ENCODE measurements at places on chromosomes 1 and 21.

GRCh38 chr21:36127250-36127904 lies 7.5 kb upstream of the CBR3 start:
- DNase-seq, result no peak

DNA sequence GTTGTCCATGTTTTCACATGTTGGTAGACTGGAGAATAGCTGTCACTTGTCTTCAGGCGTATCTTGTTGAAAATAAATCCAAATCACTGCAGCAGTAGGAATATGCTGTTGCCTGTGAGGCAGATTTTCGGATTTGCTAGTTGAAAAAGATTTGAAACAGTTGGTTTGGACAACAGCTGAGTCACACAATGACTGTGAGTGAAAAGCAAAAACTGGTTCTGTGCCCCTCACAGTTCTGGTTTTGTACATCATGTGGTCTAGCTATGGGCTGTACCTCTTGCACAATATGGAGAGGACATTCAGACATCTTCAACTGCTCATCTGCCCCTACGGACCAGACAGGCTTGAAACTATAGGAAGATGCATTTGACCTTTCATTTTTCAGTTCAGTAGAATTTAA lies 1.8 kb downstream of the ARF1 start:
- no peak for DNase-seq

DNA sequence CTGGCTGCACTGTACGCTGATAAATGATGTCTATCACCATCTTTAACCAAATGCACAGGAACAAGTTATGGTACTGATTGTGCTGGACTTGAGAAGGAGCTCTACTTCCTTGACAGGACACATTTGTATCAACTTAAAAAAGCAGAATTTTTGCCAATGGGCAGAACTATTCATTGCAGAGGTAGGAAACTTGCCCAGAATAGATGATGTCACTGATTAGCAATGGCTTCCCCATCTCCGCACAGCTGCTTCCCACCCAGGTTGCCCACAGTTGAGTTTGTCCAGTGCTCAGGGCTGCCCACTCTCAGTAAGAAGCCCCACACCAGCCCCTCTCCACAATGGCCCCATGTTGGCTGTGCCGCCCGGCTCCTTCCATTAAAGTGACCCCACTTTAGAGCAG lies 33.4 kb downstream of the CAPN2 start:
- DNase-seq, result no peak

GRCh38 chr1:30612536-30613065 lies 110.8 kb downstream of the MATN1 start:
- no peak for DNase-seq

DNA sequence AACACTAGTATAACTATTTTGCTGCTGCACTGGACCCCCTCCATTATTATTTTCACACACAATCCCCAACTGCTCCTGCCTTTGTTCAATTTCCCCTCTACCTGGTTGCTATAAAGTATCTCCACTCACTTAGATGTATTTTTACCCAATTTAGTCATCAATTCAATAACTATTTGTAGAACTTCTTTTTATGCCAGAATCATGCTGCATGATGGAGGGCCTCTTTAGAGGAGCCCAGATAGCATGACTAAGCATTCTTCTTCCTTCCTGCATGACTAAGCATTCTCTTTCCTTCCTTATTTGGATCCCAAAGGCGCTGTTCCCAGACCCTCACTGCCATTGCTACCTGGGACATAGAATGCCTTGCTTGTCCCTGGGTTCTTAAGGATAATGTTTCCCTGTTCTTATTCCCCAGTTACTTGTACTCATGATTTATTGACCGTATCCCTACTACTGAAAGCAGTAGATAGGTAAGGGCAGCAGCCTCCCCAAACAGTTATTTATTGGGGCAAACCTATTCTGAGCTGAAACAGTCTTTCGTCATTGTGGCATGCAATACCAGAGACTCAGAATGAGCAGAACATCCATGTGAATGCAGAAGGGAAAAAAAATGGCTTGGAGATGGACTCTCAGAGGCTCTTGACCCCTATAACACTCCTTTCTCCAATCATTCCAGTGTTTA lies 89.3 kb upstream of the AKT3 start:
- no peak for DNase-seq

GRCh38 chr1:211944733-211945500 lies 90.4 kb downstream of the INTS7 start:
- DNase-seq, result peak; percentile 67

- no peak for DNase-seq
Observed at GRCh38 chr1:36396359-36396758, 1.3 kb downstream of the LSM10 start.

GRCh38 chr1:202007304-202007703 lies 3.1 kb upstream of the ELF3 start:
- DNase-seq, result peak; percentile 59

GRCh38 chr1:153430561-153430960 lies 14.2 kb downstream of the S100A7A start:
- DNase-seq, result no peak

DNA sequence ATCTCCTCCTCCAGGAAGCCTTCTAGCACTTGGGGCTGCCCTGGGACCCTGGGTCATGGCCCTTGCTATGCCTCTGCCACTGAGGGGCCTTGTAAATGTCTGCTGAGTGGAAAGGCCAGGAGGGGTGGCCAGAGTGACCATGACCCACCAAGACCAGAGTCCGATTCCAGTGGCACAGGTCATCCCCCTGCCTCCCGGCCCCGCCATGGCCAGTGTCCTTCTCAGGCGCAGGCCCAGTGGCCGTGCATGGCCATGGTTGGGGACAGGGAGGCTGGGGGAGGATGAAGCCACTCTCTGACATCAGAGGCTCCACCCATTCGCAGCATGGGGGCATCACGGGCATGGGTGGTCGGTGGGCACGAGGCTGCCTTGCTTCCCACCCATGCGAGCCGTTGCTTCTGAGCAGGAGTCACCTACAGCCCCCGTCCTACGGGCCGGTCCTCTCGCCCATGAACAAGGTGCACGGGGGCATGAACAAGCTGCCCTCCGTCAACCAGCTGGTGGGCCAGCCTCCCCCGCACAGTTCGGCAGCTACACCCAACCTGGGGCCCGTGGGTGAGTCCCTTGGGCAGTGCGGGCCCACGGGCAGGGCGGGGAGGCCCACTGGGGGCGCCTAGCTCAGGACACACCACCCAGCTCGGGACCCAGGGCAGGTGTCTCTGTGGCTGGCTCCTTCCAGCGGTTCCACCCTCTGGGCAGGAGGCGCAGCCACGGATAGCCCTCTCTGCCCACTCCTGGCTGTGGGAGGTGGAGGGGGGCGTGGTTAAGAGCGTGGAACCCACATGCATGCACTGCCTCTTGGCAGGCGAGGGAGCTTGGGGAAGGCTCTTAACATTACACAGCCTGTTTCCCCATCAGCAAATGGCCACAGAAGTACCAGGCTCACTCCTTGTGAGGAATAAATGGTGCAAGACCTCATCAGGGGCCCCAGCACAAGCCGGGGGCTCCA lies 22.4 kb upstream of the CCDC27 start:
- DNase-seq, result no peak

GRCh38 chr1:108780937-108781574 lies 34.6 kb downstream of the STXBP3 start:
- no peak for DNase-seq

DNA sequence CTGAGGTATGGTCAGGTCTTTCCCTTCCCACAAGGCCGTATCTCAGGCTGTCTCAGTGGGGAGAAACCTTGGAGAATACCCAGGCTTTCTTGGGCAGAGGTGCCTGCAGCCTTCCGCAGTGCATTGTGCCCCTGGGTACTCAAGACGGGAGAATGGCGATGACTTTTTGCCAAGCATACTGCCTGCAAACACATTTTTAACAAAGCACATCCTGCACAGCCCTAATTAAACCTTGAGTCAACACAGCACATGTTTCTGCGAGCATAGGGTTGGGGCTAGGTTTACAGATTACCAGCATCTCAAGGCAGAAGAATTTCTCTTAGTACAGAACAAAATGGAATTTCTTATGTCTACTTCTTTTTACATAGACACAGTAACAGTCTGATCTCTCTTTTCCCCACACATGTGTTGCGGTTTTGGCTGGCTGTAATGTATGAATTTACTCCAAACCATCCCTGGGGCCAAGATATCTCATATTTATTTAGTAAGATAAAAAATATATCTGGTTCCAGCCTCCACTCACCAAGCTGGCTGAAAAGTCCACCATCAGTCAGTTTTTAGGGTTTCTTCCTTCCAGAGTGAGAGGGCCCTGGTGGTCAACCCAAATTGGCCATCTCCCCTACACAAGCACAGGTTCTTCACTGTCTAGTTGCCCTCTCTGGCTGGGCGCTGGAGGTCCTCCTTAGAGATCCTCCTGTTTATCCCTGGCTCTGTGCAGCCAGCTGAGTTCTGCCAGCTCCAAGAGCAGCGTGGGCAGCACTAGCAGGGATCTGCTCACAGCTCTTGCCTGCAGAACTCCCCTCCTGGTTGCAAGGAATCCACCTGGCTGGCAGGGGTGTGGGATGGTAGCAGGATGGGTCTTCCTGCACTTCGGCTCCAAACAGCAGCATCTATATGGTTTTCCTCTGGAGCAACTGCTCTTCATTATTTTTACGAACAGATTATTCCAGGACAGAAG lies 2.6 kb downstream of the FAAH start:
- no peak for DNase-seq

GRCh38 chr1:31872658-31873636 lies 57.1 kb upstream of the SPOCD1 start:
- no peak for DNase-seq

- no peak for DNase-seq
Observed at GRCh38 chr1:210692796-210693195, 364.1 kb downstream of the HHAT start.

DNA sequence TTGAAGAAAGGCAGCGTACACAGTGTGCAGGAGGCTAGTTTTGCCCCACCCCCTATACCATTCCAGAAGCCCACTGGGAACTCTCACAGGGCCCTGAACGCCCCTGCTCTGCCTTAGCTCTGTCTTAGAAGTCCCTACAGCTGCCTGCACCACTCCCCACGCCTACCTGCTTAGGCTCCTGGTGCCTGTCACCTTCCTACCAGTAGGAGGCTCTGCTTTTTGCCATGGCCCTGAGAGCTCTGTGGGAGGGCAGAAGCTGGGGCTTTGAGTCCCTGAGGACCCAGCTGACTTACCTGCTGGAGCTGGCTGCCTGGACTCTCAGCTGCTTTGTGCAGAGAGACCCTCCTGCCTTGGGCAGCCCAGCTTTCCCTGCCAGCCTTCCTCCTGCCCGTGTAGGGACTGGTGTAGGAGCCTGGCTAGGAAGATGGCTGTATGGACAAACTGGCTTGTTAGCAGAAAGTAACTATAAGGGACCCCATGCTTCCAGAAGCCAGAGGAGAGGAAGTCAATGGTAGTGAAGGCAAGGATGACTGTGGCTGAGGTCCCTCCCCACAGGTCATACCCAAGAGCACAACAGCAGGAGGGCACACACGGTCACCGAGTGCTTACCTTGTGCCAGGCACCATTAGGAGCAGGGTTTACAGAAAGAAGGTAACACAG lies 9.8 kb upstream of the CELSR2 start:
- no peak for DNase-seq

DNA sequence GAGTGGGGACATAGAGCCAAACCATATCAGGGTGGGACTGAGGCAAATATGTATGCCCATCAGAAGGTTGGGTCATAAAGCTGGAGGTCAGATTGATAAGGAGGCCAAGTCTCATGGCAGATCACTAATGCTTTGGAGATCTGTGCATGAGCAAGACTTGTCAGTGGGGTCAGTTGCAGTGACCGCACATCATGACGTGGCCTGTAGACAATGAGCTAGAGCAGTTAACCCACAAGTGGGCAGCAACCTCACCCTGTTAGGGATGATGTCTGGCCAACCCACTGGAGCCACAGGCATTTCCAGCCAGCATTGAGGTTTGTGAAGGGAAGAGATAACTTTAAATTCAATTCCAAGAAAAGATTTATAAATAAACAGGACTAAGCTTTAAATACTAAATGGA lies 66.7 kb downstream of the XCL1 start:
- no peak for DNase-seq

DNA sequence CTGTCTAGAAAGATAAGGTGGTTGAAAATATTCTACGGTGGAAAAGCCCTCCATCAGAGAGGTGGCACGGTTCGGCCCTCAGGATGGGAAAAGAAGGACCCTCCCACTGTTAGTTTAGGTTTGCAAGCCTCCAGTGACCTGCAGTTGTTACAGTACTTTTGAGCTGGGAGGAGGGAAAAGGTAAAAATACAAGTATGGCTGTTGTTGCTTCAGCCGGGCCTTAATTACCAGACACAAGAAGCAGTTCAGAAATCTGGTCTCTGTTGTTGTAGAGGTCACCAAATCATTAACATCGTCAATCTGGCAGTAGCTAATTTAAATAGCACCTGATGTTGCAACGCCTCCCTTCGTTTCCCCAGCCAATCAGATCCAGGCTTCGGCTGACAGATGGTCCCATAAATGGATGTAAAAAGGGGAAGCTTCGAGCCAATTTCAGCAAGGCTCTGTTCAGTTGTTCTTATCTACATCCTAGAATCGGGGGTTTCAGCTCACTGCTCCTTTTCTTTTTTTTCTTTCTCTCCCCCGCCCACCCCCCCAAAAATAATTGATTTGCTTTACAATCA lies at the start of gene ELAVL4:
Gene ELAVL4 (plus strand): TSS at position 424 of the 563 bp plus-strand sequence. CDS start 270 bp downstream, outside the sequence.
- DNase-seq, result no peak

DNA sequence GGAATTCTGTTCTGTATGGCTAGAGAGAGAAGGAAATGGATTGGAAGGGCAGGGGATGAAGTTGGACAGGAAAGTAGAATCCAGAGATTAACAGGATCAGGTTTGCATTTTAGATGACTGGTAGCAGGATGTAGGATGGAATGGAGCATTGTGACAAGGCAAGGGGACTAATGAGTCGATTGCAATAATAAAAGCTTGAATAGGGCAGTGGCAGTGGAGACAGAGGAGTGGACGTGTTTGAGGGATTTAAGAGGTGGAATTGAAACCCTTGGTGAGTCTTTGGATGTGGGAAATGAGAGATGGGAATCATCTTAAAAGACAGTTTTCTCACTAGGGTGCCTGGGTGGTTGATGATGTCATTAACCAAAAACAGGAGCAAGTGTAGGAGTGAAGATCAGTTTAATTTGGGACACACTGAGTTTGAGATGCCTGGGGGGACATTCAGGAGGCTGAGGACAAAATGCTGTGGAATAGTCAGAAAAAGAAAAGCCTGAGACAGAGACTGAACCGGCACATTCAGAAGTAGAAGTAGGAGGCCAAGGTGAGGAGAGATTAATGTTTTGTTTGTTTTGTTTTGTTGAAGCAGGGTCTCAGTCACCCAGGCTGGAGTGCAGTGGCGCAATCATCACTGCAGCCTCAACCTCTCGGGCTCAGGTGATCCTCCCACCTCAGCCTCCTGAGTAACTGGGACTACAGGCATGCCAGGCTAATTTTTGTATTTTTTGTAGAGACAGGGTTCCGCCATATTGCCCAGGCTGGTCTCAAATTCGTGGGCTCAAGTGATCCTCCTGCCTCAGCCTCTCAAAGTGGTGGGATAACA lies 29.1 kb upstream of the C1orf146 start:
- no peak for DNase-seq

GRCh38 chr1:1061682-1062345 lies 12.3 kb downstream of the RNF223 start:
- DNase-seq, result no peak

GRCh38 chr1:212670301-212670700 lies 29.3 kb downstream of the BATF3 start:
- no peak for DNase-seq

- DNase-seq, result no peak
Observed at GRCh38 chr21:25081096-25081495, 526.2 kb downstream of the MRPL39 start.

- no peak for DNase-seq
Observed at GRCh38 chr1:24857507-24858133, 72.5 kb downstream of the RUNX3 start.

Measured in left colon (tissue), 2 donors.